ENCODE measurements at places on chromosomes 12 and 14.

DNA sequence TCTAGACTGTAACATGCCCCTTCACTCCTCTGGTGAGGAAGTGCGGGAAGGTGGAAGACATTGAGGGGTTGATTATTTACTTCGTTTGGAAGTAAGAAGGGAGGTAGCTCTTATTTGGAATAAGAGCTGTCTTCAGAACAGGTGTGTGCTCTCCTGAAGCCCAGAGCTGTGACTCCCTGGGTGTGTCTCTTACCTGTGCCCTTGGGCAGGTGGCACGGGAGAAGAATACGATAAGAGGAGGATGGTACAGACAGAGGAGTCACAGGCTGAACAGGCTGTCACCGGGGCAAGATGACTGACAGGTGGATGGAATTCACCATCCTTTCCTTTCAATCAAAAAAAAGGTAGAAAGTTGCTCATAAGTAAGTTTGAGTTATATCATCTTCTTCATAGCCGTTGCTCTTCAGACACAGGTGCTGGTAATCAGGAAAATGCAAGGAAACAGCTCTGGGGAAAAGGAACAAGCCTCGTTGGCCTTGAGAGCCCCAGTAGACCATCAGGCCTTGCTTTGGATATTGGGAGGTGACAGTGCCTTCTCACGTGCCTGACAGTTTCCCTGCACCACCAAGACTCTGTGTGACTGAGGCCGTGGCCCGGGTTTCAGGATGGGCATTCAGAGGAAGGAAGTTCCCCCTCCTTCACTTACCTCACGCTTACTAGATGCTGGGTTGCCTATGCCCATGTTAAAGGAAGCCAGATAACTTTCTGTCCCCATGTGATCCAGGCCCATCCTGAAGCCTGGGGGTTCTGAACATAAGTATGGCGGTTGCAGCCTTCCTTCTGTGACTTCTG, 120.4 kb downstream of the ETV6 start:
- DNase-seq, result no peak

DNA sequence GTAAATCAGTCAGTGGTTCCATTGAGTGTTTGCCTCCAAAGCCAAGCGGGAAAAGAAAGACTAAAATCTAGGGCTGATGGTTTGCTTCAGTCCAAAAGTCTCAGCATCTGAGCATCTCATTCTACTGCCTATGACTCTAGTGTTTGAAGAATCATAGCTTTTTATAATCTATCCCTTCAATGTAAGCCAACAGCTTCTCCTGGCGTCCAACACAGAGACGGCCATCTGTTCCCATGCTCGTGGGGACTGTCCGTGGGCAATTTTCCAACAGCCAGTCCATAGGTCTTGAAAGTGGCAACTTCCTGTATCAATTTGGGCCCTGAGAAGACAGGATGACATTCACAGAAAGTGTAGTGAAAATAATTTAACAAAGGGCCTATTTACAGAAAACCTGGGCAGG, 544.4 kb upstream of the TMEM132C start:
- DNase-seq, result no peak

DNA sequence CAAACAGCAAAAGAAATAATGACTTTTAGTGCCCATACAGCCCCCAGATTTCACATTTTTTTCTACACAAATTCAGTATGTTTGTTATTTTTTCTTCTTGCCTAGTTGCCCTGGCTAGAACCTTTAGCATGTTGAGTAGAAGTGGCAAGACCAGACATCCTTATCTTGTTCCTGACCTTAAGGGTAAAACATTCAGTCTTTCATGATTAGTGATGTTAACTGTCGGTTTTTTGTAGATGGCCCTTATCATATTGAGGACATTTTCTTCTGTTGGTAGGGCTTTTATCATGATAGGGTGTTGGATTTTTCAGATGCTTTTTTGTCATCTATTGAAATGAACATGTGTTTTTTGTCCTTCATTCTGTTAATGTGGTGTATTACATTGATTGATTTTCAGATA, 17.1 kb downstream of the IRAK3 start:
- no peak for DNase-seq

DNA sequence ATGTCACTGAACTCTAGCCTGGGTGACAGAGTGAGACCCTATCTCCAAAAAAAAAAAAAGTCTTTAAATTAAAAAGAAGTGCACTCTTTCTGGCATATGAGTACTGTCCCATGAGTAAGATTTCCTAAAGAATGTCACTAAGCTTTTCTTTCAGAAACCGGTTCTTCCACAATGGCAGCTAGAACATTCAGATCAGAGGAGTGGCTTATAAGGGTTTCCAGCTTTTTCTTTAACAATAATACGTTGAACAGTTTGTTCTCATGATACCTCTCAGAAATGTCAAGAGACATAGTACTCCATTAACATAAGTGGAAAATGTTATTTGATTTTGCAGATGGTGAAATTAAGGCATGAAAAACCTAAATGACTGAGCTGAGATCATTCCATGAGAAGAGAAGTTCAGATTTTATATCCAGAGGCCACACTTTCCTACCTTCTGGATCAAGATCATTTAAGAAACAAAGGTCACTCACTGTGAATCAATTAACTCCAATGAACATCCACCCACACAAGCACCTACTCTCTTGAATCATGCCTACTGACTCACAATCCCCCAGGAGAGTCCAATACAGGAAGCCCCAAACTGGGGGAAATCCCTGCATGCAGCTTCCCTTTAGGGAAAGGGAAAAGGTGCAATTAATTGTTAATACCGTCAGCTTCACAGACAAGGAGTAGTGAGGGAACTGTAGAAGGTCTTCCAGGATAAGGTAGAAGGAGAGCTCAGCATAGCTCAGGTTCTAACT, 86.9 kb downstream of the SPTSSA start:
- DNase-seq, result no peak

- DNase-seq, result no peak
These were observed 196.2 kb upstream of the C14orf180 start for GRCh38 chr14:104383088-104383995.

- no peak for DNase-seq
These were observed 353.4 kb downstream of the KCNH5 start for GRCh38 chr14:62691647-62692489.

DNA sequence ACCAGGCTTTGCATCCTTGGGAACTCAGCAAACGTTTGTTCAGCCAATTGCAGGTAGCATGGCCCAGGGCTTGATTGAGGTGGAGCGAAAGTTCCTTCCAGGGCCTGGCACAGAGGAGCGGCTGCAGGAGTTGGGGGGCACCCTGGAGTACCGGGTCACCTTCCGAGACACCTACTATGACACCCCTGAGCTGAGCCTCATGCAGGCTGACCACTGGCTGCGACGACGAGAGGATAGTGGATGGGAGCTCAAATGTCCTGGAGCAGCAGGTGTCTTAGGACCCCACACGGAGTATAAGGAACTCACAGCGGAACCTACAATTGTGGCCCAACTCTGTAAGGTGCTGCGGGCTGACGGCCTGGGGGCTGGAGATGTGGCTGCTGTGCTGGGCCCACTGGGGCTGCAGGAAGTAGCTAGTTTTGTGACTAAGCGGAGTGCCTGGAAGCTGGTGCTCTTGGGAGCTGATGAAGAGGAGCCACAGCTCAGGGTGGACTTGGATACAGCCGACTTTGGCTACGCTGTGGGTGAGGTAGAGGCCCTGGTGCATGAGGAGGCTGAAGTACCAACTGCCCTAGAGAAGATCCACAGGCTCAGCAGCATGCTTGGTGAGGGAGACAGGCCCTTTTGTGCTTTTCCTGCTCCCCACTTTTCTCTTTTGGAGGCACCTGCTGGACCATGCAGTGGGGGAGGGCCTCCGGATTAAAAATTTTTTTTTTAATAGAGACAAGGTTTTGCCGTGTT, 799 bp downstream of the THTPA start:
- no peak for DNase-seq

GRCh38 chr12:109597795-109598427, 24.3 kb downstream of the MVK start:
- peak; percentile 36 for DNase-seq

- no peak for DNase-seq
These were observed 109.3 kb downstream of the NAV3 start for GRCh38 chr12:77940011-77940423.

DNA sequence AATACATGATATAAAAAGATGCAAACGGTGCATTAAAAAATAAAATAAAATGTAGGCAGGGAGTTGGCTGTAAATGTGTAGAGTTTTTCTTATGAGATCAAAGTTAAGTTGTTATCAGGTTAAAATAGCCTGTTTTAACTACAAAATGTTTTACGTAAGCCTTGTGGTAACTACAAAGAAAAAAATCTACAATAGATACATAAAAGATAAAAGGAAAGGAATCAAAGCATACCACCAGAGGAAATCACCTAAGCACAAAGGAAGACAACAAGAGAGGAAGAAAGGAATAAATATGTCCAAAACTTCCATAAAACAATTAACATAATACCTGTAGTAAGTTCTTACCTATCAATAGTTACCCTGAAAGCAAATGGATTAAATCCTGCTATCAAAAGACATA, 12.2 kb downstream of the NELL2 start:
- no peak for DNase-seq

- no peak for DNase-seq
These were observed 97.6 kb upstream of the SLC38A2 start for GRCh38 chr12:46470036-46470627.

DNA sequence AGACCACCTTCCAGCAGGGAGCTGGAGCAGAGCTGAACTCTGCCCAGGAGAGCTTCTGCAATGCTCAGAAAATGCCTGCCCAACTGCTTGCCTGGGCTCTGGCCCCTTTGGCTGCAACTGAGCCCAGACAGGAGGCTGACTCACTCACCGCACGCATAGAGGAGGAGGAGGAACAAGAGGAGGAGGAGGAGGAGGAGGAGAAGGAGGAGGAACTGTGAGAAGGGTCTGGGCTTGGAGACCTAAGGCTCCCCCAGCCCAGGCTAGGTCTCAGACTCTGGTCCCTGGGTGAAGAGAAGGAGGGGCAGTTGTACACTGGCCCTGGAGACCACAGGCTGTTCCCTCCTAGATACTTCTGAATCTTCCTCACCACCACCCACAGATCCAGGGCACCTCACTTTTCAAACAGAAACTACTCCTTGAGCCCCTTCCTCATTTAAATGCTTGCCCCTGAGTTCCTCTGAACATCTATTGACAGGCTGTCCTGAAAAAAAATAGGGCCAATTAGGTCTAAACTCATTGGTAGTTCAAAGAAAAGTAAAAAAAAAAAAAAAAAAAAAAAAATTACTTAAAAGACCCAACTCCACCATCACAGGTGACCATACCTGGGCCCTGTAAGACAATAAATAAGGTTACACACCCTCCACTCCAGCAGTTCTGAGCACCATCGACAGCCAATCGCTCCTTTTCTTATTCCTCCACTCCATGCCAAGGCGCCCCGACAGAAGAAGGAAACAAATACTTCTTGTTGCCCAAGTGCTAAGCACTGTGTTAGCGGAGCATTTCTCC, 674 bp downstream of the VDR start:
- DNase-seq, result no peak

GRCh38 chr12:118650586-118650960, 274.2 kb downstream of the SUDS3 start:
- no peak for DNase-seq

DNA sequence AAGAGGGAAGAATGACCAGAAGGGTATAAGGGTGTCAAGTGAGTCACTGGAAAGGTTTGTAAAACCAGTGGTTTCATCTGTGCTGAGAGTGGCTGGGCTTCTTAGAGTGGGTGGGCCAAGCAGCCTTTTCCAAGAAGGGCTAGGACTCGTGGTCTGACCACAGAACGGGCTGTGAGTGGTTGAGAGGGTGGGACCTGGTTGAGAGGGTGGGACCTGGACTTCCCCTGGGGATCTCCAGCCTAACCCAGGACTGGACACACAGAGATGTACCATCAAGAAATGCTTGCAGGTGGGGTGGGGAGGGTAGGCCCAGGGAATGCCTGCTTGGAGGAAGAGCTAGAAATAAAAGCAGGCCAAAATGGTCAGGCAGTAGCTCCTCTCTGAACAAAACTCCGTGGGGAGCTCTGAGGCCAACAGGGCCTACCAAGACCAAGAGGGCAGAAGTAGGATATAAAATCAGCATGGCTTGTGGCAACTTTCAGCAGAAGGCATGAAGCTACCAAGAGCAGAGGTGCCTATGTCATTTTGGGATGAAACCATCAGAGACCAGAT, 140.5 kb downstream of the FOXN3 start:
- DNase-seq, result peak; percentile 8

- DNase-seq, result no peak
These were observed 30.0 kb downstream of the GALNT16 start for GRCh38 chr14:69289811-69290520.

DNA sequence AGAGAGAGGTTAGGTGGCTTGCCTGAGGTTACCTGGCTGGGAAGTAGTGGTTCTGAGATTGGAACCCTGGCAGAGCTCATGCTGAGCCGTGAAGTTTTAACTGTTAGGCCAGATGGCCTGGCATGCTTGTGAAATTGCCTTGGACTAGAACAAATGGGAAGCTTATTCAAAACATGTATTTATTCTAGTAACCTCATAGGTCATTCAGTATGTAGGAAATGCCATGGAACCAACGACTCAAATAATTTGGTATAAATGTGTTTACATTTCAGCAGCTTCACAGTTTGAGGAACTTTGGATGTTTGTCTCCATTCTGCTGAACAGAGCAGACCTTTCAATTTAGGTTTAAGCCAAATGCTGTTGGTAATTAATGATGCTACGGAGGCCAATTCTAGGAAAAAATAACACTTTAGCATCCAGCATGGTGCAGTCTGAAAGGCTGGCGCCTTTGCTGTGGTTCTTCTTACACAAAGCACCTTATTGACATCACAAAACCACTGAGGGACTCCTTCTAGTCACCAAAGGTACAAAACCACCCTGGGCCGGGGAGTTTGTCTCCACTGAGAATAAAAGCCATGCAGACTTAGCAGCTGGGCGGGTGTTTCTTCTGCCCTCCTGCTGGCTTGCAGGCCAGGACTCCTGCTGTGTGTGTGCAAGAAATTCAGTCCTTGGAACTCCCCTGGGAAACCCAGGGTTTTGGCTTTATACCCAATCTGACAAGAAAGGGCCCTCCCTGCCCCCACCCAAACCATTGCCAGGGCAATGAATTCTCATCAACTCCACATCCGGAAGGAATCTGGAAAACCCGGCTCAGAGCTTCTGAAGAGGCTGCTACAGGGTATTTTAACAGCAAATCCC, 64.2 kb downstream of the ELK3 start:
- no peak for DNase-seq

DNA sequence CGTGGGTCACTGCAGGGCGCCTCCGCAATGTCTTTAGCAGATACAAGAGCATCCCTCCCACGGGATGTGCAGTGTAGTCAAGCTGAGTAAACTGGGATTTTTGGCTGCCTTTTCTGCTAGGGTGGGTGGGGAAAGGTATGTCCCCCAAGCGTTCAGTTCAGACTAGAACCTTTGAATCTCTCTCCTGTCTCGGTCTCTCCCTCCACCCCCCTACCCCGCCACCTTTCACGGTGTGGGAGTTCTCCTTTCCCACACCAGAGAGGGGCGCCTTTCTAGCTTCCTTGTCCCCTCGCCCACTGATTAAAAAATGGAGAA, 525 bp upstream of the FAR2 start:
- no peak for DNase-seq

- DNase-seq, result no peak
These were observed 6.4 kb downstream of the NKX2-1 start for GRCh38 chr14:36513451-36514277.
